ENCODE measurements at places on chromosomes 7 and 10. TPM values are rescaled to one million over a fixed set of nuclear protein-coding genes. Genes with fewer than 3 reads are reported as not detected.

SCIN gene
- 0.43 TPM for total RNA-seq

MBL2 gene
- total RNA-seq, result not detected

OR2A42 gene
- not detected for total RNA-seq

RAB19 gene
- total RNA-seq, result not detected

RNF133 gene
- 0.14 TPM for total RNA-seq

TWIST1 gene
- 42.2 TPM for total RNA-seq

FEZF1 gene
- not detected for total RNA-seq

CALHM1 gene
- total RNA-seq, result not detected

ZNF365 gene
- total RNA-seq, result 2.8 TPM

ADAP1 gene
- 9.1 TPM for total RNA-seq

RAMP3 gene
- not detected for total RNA-seq

SVOPL gene
- not detected for total RNA-seq

SLIT1 gene
- total RNA-seq, result not detected

GPR85 gene
- total RNA-seq, result 3.1 TPM

OPALIN gene
- not detected for total RNA-seq

CPA2 gene
- total RNA-seq, result not detected

ACTL6B gene
- not detected for total RNA-seq

SORCS1 gene
- total RNA-seq, result 0.14 TPM

ICA1 gene
- total RNA-seq, result under 0.01 TPM

C10orf53 gene
- total RNA-seq, result not detected

SAMD9 gene
- 10.2 TPM for total RNA-seq

HDAC9 gene
- total RNA-seq, result 2.6 TPM

EN2 gene
- total RNA-seq, result under 0.01 TPM

VWC2 gene
- total RNA-seq, result not detected

CTTNBP2 gene
- 0.28 TPM for total RNA-seq

SLC25A40 gene
- 2.7 TPM for total RNA-seq

GPR141 gene
- total RNA-seq, result 0.09 TPM

SPDYE2 gene
- total RNA-seq, result not detected

OR2A1 gene
- not detected for total RNA-seq

GLUD1 gene
- 273 TPM for total RNA-seq

ENO4 gene
- 0.43 TPM for total RNA-seq

PDE1C gene
- total RNA-seq, result 0.92 TPM

CRYGN gene
- total RNA-seq, result 0.74 TPM

KLF14 gene
- not detected for total RNA-seq

JCAD gene
- total RNA-seq, result 30.9 TPM

ZNF239 gene
- total RNA-seq, result 6.8 TPM

GRM3 gene
- total RNA-seq, result not detected

TAC1 gene
- not detected for total RNA-seq

NSUN5 gene
- 15.2 TPM for total RNA-seq

ACSM6 gene
- total RNA-seq, result not detected

DOCK1 gene
- 98.5 TPM for total RNA-seq

TLL2 gene
- total RNA-seq, result 0.09 TPM

VWDE gene
- total RNA-seq, result not detected

PCBD1 gene
- 25.2 TPM for total RNA-seq

HOXA2 gene
- total RNA-seq, result 0.18 TPM

EPO gene
- total RNA-seq, result not detected

TCAF2 gene
- total RNA-seq, result 2.4 TPM

RBAK gene
- total RNA-seq, result 6.1 TPM

LMTK2 gene
- 7.0 TPM for total RNA-seq

CBX3 gene
- total RNA-seq, result 105 TPM

RELN gene
- total RNA-seq, result 0.74 TPM

PPP1R3C gene
- total RNA-seq, result 190 TPM

TASOR2 gene
- total RNA-seq, result 42.8 TPM

BPGM gene
- total RNA-seq, result 30.0 TPM
